Effector memory CD8-positive, alpha-beta T cell (primary cell): ENCODE measurements at places on chromosomes 2 and 18.

GRCh38 chr2:54237428-54237827, 18.6 kb downstream of the TSPYL6 start:
- no peak for DNase-seq

GRCh38 chr2:144006139-144006538, 513.8 kb downstream of the ZEB2 start:
- DNase-seq, result no peak

DNA sequence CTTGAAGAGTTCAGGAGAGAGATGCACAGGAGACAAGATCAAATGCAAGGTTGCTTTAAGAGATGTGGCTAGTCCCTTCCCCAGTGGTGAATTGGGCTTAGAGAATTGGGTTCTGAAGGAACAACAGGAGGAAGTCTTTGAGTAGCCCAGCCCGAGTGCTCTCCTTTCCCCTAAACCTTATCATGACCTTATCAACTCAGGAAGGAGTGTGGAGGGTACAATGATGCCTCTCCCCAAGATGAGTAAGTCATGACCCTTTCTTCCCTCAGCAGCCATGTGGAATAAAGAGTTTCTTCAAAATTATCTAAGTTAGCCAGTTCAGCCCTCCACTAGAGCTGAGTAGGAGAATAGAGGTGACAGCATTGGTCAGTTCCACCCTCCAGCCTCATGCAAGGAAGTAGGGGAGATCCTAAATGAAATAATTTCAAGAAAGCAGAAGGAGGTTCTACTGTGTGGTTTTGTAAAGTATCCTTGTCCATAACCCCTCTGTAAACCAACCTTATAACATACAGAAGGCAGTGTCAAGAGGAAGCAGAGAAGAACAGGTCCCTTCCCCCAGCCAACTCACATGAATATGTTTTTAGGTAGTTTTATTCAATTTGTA, 88.4 kb downstream of the ARHGAP15 start:
- DNase-seq, result no peak

- no peak for DNase-seq
Measured at GRCh38 chr18:65018184-65018583, 732.6 kb upstream of the CDH7 start.

DNA sequence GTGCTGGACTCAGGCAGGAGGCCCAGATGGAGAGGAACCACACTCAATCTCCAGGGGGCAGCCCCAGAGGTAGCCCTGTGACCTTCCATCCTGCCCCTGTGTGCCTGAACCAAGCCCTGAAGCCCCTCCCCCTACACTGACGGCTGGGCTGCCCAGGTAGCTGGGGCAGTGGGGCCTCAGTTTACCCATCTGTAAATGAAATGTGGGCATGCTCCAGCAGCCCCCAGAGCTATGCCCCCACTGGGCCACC, 15.8 kb downstream of the CROCC2 start:
- DNase-seq, result no peak

DNA sequence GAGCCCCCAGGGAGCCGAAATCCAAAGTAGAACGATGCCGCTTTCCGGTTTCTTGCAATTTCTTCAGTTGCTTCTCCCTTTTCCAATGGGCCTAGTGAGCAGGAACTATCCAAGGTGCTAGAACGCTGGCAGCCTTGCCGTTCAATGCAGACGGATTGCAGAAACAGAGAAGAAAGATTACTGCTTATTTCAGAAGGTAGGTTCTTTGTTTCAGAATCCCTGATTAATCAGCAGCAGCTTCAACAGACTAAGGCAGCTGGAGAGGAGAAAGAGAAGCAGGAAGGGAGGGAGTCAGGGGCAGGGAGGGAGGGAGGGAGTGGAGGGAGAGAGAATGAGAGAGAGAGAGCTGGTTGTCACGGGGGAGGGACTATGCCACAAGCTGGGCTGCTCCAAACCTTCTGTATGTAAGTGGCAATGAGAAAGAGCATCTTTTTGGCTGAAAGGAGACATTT, 576 bp downstream of the NYAP2 start:
- DNase-seq, result no peak

DNA sequence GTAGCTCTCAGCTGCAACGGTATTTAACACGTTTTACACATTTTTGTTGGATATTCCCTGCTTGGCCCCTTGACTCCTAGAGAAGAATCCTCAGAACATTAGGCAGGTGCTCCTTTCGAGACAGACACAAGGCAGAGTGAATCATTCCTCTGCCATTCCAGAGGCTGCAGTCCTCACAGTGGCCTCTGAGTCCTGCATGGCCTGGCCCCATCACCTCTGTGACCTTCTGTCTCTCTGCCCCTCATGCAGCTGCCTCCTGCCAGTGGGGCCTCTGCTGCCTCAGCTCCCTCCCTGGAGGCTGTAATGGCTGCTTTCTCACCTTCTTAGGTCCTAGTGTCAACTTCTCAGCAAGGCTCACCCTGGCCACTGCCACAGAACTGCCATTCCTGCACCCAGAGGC, 101.3 kb downstream of the PTPRM start:
- no peak for DNase-seq

GRCh38 chr2:14401873-14402272, 230.6 kb upstream of the LRATD1 start:
- no peak for DNase-seq

- no peak for DNase-seq
Measured at GRCh38 chr2:150985741-150986140, 275.9 kb downstream of the RBM43 start.

GRCh38 chr2:64562148-64562784, 38.1 kb downstream of the AFTPH start:
- peak; percentile 4 for DNase-seq

DNA sequence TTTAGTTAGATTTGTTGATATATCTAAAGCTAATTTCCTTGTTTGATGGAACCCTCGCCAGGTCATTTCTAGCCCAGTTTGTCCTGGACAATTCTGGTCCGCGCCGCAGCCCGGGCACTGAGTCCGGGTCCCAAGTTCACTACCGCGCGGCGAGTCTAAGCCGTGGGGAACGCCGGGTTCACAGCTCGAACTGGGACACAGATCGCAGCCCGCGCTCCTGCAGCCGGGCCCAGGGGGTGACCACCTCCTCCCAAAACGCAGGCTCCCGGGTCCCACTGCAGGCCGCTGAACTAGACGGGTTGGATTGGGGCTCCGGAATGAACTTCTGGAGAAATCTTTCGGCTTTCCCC, 681 bp downstream of the ACADL start:
- no peak for DNase-seq

DNA sequence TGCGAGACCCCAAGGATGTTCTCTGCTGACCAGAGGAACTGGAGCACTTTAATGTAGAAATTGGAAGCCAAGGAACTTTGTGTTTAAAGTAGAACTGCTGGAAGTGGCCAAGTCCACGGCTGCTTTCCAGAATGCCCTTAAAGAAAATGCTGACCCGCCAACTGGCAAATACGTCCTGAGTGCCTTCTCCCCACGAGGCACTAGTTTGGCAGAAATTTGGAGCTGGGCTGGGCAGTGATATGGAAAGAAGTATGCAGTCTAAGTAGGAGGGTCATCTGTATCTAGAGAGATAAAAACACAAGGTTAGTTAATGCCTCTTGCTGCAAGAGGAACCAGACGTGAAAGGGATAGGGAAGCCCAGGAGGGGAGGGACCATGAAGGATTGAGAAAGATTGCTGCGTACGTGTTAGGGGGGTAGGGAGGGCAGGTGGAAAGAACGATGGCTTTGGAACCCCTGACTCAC, 59.3 kb upstream of the RFX8 start:
- DNase-seq, result no peak

DNA sequence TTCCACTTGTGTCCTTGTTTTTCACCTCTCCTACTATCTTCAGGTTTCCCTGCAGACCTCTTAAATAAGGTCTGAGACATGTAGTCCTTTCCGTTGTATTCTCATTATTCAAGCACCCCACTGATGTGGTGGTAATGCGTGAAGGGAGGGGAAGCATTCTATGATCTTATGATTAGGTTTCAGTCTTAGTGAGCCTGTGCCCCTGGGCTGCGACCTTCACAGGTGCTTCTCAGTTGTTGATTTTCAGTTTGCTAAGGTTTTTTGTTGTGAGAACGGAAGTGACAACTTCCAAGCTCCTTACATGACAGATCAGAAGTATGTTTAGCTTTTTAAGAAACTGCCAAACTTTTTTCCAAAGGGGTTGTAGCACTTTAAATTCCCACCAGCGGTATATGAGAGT, 41.3 kb downstream of the VPS54 start:
- no peak for DNase-seq

DNA sequence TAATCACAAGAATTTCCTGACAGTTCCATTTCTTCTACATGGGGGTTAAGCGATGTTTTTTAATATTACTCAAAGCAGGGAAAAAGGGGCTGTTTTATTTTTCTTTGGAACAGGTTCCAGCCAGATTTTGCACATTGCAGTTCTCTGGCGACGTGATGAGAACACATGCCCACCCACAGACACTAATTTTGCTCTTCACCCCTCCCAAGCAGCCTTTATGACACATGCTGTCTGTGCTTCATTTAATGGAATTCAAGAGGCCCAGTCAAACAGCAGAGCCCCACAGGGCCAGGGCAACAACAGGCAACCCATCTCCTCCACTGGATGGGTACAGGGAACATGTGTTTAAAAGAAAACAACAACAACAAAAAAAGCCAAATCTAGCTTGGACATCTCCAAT, 70.8 kb downstream of the SPRED2 start:
- DNase-seq, result no peak

DNA sequence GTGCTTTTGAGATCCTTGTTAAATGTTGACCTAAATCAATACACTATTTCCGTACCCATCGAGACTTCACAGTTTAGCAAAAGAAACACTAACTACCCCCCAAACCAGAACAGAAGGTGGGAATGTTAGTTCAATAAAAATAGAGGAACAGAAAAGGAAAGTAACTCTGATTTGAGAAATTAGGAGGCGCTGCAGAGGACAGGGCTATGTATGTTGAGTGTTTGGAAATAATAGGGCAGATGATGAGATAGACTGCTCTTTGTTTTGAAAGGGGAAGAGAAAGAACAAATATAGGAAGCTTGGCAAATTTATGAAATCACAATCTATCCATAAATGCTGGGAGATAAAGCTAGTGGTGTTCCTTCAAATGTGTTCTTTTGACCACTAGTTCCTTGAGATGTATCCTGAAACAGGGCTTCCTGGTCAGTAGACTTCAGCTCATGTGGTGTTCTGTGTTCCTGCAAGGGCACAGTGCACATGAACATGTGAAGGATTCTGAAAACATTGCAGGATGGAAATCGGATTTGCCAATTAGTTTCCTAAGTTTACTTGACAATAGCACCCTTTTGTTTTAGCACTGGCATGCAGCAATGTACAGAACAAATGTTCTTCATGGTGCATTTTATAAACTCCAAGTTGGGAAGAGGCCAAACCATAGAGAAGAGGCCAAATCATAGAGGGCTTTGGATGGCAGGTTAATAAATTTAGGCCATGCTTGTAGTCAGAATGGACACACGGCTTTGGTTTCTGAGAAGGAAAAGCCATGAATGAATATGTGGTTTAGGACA, 39.8 kb downstream of the RHBDD1 start:
- DNase-seq, result no peak

DNA sequence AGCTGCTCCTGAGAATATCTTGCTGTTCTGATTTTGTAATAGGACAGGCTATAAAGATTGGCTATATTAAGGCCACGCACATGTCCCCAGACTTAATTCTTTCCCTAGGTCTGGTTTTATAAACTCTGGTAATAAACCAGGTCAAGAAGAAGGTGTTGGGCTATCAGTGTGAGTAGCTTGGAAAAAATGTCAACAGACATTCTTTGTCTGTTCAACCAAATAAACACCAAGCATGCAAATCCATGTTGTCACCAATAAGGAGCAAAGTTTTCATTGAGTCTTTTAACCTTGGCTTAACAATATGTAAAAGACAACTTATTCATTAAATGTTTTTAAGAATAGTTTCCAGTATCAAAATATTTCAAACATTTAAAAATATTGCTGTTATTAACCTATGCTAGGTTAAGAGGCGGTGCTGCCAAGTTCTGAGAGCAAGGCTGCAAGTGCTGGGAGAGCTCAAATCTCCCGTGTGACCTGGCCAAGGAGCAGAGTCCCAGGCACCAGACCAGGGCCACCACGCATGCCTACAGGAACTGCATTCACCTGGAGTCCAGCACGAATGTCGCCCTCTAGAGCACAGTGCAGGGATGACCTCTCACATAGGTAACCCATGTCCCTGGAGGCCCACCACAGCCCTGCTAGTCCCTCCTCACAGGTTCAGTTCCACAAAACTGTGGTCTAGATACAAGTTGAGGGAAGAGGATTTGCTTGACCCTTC, 120.5 kb upstream of the POU3F3 start:
- DNase-seq, result no peak

- DNase-seq, result no peak
Measured at GRCh38 chr18:59149007-59149406, 9.3 kb downstream of the SEC11C start.

DNA sequence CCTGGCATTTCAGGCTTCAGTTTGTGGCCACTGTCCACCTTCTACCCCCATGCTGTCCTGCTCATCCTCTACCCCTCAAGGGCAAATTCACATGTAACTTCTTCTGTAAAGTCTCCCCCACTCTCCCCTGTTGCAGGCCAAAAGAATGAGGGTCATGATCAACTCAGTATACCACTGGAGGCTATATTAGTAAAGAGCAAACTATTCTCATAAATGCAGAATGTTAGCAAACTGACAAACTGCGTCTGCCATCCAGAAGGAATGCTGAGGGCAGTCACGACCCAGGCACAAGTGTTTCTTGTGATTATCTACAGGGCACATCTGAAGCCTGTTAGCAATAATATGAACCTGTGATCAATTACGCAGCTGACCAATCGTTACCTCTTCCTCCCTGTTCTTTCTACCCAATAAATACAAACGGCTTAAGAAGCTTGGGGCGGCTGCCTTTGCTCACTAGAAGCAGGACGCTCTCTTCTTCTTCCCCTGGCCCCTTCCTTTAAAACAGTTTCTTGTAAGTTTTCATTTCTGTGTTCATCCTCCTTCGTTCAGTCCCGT, 58.3 kb downstream of the SEPTIN10 start:
- no peak for DNase-seq

GRCh38 chr2:71150082-71150816, 19.8 kb downstream of the MPHOSPH10 start:
- no peak for DNase-seq

- DNase-seq, result no peak
Measured at GRCh38 chr2:221488136-221488807, 83.8 kb downstream of the EPHA4 start.

- no peak for DNase-seq
Measured at GRCh38 chr18:21912339-21913239, 172.0 kb downstream of the MIB1 start.

GRCh38 chr2:196925768-196926561, 542 bp downstream of the PGAP1 start:
- DNase-seq, result peak; percentile 7

DNA sequence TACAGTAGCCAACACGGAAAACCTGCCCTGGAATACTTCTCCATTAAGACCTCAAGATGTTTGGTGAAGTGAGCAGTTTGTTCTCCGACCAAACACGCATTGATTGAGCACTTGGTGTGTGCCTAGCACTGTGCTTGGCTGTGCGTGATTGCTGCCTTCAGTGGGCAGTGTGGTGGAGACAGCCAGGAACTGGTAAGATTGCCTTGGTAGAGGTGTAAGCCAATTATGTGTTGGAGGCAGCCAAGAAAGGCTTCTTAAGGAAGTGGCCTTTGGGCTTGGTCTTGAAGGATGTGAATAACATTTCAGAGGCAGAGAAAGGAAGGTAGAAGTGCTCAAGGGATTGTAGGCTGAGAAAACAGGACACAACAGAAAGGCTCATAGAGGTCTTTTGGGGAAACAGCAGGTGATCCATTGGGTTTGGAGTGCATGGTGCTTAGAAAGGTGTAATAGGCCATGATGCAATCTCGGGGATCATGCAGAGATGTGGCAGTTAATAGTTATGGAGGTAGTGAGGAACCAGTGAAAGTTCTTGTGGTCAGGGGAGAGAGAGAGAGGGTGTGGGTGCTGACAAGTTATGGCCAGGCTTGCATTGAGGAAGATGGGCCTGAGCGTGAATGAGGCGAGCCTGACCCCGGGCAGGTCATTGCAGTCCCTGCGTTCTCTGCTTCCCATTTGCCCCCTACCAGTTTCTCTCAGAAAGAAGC, 6.3 kb downstream of the B3GNT2 start:
- no peak for DNase-seq
